Melanocyte of skin (primary cell): ENCODE measurements at places on chromosomes 16 and 17. TPM values are rescaled to one million over a fixed set of nuclear protein-coding genes. Genes with fewer than 3 reads are reported as not detected.

The CEMP1 gene
- total RNA-seq: not detected in 2 replicates

The KLHL10 gene
- total RNA-seq: not detected in 2 replicates

The PLD6 gene
- total RNA-seq: 5.0 and 8.0 TPM in 2 replicates

The DNASE1L2 gene
- under 0.01 and 0.15 TPM in 2 replicates for total RNA-seq

The PRSS53 gene
- total RNA-seq: 1.0 and 1.1 TPM in 2 replicates

The CTRL gene
- total RNA-seq: 0.36 TPM in 1 of 2 replicates, not detected in the other

The KCTD19 gene
- not detected in 2 replicates for total RNA-seq

The AIPL1 gene
- total RNA-seq: 0.34 TPM in 1 of 2 replicates, not detected in the other

The CHST4 gene
- not detected in 2 replicates for total RNA-seq

The STX8 gene
- 95.5 and 101 TPM in 2 replicates for total RNA-seq

The RPRML gene
- total RNA-seq: not detected in 2 replicates

The HS3ST6 gene
- total RNA-seq: not detected in 2 replicates

The SRL gene
- not detected in 2 replicates for total RNA-seq

The EPOP gene
- total RNA-seq: 0.67 and 1.5 TPM in 2 replicates

The TBC1D3K gene
- total RNA-seq: 0.33 TPM in 1 of 2 replicates, not detected in the other

The SRSF2 gene
- total RNA-seq: 209 and 245 TPM in 2 replicates

The TOP2A gene
- total RNA-seq: 34.5 and 43.0 TPM in 2 replicates

The SOX8 gene
- 14.3 and 18.5 TPM in 2 replicates for total RNA-seq

The SLC16A11 gene
- total RNA-seq: under 0.01 TPM in 1 of 2 replicates, not detected in the other

The OTOA gene
- under 0.01 and 0.31 TPM in 2 replicates for total RNA-seq

The CACNG1 gene
- total RNA-seq: not detected in 2 replicates

The SKAP1 gene
- total RNA-seq: 0.15 TPM in 1 of 2 replicates, not detected in the other

The SLC2A4 gene
- total RNA-seq: under 0.01 and 0.15 TPM in 2 replicates

The PLEKHH3 gene
- total RNA-seq: 6.5 and 8.3 TPM in 2 replicates

The CDRT15L2 gene
- not detected in 2 replicates for total RNA-seq

The TMEM114 gene
- not detected in 2 replicates for total RNA-seq

The CMTM3 gene
- 17.0 and 22.5 TPM in 2 replicates for total RNA-seq

The ATP5PD gene
- total RNA-seq: 264 and 305 TPM in 2 replicates

The CDH1 gene
- total RNA-seq: 50.6 and 236 TPM in 2 replicates

The SYT17 gene
- not detected in 2 replicates for total RNA-seq

The VEZF1 gene
- total RNA-seq: 50.6 and 51.0 TPM in 2 replicates

The CA10 gene
- total RNA-seq: not detected in 2 replicates

The CCL8 gene
- 0.67 TPM in 1 of 2 replicates, not detected in the other for total RNA-seq

The GPRC5C gene
- total RNA-seq: under 0.01 and 2.9 TPM in 2 replicates

The RAMP2 gene
- 0.67 and 0.77 TPM in 2 replicates for total RNA-seq

The USP43 gene
- total RNA-seq: 0.93 and 1.3 TPM in 2 replicates

The EVPL gene
- total RNA-seq: under 0.01 TPM in 1 of 2 replicates, not detected in the other

The FAM83G gene
- 3.6 and 4.1 TPM in 2 replicates for total RNA-seq

The CES1 gene
- total RNA-seq: 1.7 and 2.9 TPM in 2 replicates

The ZG16 gene
- total RNA-seq: not detected in 2 replicates

The PLCD3 gene
- 21.1 and 27.6 TPM in 2 replicates for total RNA-seq

The ARL5C gene
- not detected in 2 replicates for total RNA-seq

The PABPN1L gene
- total RNA-seq: not detected in 2 replicates

The TEKT5 gene
- not detected in 2 replicates for total RNA-seq

The XPO6 gene
- total RNA-seq: 116 and 179 TPM in 2 replicates

The FAM222B gene
- total RNA-seq: 11.3 and 20.0 TPM in 2 replicates

The ACSM2A gene
- total RNA-seq: not detected in 2 replicates

The KRT20 gene
- not detected in 2 replicates for total RNA-seq

The ITGAX gene
- total RNA-seq: 1.00 and 5.7 TPM in 2 replicates

The CFAP97D1 gene
- under 0.01 and 0.34 TPM in 2 replicates for total RNA-seq

The PYY gene
- total RNA-seq: not detected in 2 replicates

The TMUB2 gene
- total RNA-seq: 20.2 and 23.0 TPM in 2 replicates

The ADAM11 gene
- 0.62 and 1.00 TPM in 2 replicates for total RNA-seq

The KRTAP9-8 gene
- total RNA-seq: not detected in 2 replicates

The TANC2 gene
- total RNA-seq: 16.5 and 40.3 TPM in 2 replicates

The MMP25 gene
- total RNA-seq: under 0.01 and 0.36 TPM in 2 replicates
